ENCODE measurements at places on chromosomes 12 and 14.

DNA sequence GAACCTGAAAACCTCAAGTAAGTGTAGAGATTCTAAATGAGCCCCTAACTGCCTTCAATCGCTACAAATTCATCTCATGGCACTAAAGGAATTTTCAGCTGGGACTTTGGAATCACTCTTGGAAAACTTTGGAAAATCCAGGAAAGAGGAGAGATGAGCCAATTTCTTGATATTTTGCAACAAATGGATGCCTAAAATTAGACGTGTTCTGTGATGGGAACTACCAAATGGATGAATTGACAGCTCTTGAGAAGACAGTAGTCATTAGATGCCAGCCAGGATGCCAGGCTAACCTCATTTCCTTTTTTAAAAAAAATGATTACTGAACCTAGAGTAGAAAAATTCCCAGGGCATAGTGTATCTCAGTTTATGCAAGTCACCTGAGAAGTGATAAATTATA lies 78.3 kb downstream of the NPAS3 start:
- no peak for DNase-seq

GRCh38 chr14:84826294-84826693 lies 703.6 kb upstream of the FLRT2 start:
- DNase-seq: no peak

DNA sequence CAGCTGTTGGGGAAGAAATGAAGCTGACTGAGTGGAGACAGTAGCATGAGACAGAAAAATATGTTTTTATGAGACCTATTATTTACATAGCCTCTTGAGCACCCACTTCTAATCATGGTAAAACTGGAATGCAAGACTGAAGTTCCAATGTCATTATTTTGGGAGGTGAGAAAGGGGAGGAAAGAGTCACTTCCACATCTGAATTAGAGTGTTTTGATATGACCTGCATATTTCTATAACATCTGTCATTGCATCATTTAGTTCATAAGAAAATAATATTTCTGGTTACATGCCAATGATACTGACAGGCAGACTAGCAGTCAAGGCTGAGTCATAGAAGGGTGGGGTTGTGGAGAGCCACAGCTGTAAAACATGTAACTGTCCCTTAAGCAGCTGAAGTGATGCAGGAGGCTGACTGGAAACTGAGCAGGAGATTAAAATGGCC lies 26.7 kb downstream of the NTN4 start:
- no peak for DNase-seq

DNA sequence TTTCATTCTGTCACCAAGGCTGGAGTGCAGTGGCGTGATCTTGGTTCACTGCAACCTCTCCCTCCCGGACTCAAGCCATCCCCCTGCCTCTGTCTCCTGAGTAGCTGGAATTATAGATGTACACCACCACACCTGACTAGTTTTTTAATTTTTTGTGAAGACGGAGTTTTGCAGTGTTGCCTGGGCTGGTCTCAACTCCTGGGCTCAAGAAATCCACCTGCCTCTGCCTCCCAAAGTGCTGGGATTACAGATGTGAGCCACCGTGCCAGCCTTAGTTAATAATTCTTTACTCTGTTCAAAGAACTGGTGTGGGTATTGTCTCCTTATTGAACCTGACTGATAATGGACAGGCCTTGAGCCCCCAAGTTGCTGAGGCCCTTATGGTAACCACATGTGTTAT lies 10.4 kb upstream of the KRT7 start:
- no peak for DNase-seq

Measured in D721Med (cell line).